ENCODE measurements at places on chromosomes 3 and 15.

- DNase-seq: no peak
These were observed 8.7 kb downstream of the FOXL2 start for GRCh38 chr3:138938056-138938876.

DNA sequence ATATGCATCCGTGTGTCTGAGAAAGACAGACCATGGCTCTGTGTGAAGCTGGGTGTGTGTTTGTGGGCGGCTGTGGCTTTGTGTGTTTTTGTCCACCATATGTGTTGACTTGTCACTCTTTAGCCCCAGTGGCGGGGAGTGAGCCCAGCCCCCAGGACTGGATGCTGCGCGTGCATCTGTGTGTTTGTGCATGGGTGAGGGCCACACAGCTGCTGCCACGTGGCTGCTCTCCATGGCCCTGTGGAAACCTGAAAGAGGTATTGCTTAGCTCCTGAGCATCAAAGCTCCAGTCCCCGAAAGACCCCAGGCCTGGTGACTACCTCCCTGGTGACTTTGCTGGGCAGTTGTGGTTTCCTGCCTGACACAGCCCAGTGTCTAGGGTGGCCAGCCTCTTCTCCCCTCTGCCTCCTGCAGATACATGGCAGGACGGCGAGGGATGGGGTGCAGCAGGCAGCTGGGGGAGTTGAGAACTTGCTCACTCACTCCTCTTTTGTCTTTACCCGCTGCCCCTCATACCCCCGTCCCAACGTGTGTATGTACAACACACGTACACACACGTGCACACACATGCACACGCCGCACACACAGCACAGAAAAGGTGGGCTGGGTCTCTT, 6.5 kb downstream of the EPHB3 start:
- no peak for DNase-seq

DNA sequence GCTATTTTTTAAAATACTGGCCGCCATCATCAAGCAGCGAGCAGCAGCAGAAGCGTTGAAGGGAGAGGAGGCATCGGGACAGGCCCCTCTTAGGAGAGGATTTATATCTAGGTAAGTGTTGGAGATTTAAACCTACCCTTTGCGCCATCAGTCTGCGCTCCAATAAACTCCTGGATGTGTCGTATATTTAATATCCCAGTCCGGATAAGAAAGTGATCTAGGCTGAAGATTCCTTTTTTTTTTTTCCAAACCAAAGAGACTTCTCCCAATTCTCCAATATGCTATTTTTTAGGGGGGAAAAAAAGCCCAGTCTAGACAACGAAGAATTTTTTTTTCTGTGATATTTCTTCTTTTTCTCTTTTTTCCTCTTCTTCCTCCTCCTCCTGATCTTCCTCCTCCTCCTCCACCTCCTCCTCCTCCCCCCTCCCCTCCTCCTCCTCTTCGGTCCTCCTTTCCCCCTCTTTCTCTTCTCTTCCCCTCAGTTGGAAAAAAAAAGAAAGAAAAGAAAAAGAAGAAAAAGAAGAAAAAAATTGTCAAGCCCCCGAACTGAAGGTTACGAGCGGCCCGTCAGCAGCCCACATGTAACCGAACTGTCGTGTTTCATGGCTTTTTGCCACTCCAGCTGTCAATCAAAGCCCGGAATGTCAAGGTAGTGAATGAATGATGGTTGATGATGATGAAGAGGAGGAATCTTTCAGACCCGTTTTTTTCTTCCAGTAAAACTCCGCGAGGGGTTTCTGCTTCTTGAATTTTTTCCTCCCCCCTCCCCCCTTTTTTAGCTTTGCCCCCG, 835 bp downstream of the MEIS2 start:
- peak; percentile 41 for DNase-seq

GRCh38 chr15:74525945-74526344, 15.1 kb upstream of the ARID3B start:
- peak; percentile 95 for DNase-seq

GRCh38 chr15:65060641-65061397, 7.0 kb downstream of the RASL12 start:
- no peak for DNase-seq

- DNase-seq: no peak
These were observed 19.5 kb upstream of the ZBTB38 start for GRCh38 chr3:141348837-141349236.

- DNase-seq: no peak
These were observed 46.9 kb downstream of the RLBP1 start for GRCh38 chr15:89174476-89174875.

- DNase-seq: peak; percentile 35
These were observed 93.7 kb upstream of the MBNL1 start for GRCh38 chr3:152174876-152175527.

DNA sequence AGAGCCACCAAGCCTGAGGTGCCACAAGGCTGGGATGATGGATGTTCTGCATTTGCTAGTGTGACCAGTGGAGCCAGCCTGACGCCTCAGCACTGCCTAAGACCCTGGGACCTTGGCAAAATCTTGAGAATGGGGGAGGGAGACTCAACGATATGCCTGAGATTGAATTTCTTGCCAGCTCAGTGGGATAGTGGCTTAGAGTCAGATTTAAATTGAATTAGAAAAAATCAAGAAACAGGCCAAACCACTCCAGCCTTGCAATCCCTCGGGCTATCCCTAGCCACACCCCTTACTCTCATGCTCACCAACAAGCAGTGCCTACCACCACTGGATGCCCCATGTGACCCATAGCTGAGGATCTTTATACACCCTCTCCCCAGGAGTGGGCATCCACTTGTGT, 18.7 kb upstream of the PDE8A start:
- DNase-seq: no peak

GRCh38 chr3:31142139-31142538, 247.7 kb upstream of the GADL1 start:
- DNase-seq: no peak

DNA sequence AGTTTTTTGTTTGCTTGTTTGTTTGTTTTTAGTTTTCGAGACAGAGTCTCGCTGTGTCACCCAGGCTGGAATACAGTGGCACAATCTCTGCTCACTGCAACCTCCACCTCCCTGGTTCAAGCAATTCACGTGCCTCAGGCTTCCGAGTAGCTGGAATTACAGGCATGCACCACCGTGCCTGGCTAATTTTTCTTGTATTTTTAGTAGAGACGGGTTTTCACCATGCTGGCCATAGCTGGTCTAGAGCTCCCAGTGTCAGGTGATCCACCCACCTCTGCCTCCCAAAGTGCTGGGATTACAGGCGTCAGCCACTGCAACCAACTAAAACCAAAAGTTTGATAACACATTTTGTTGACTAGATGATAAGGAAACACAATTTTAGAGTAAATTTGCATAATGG, 372.7 kb downstream of the FGF12 start:
- no peak for DNase-seq

DNA sequence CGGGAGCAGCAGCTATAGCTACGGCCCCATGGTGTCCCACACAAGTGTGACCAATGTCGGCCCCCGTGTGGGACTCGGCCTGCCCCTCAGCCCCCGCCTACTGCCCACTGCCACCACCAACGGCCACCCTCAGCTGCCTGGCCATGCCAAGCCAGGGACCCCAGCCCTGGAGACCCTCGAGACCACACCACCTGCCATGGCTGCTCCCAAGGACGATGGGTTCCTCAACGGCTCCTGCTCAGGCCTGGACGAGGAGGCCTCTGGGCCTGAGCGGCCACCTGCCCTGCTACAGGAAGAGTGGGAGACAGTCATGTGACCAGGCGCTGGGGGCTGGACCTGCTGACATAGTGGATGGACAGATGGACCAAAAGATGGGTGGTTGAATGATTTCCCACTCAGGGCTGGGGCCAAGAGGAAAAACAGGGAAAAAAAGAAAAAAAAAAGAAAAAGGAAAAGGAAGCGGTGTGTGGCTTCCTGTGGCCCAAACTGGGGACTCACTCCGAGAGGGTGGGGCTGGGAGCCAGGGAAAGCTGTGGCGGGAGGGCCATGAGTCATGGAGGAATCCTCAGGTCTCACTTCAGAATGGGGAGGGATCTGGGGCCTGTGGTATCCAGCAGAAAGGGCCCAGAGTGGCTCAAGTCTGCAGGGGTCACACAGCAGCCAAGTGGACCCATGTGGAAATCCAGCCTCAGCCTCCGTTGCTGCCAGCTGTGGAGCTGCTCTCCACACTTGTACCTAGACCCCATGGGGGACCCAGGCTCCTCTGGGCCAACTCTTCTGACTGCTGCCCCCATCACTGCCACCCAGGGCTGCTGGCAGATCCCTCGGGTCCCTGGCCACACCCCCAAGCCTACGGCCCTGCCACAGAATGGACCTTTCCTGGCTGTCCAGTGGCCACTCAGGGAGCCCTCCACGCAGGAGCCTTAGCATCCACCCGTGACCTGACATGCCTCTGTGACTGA, 26.1 kb downstream of the PTH1R start:
- peak; percentile 82 for DNase-seq

DNA sequence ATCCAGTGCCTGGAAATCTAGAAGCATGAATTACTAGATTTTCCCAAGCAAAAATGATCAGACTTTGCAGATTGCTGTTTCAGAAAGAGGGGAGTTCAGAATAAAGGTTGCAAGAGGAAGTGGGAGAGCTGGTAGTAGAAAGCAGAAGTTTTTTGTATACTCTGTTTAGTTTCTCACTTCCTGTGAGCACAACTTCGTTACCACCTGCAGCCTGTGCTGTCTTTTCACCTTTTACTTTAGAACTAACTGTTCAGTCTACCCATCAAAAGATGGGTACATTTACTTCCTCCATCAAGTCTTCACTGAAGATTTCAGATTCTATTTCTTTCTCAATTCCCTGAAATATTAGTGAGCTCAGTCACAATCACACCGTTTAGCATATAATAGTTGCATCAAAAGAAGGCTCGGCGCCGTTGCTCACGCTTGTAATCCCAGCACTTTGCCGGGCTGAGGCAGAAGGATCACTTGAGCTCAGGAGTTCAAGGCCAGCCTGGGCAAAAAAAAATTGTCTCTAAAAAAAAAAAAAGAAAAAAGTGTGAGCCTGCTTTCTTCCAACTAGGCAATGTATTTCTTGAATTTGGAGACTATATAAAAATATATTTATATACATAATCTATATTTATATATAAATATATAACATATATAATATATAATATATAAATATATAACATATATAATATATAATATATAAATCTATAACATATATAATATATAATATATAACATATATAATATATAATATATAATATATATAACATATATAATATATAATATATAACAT, 1.8 kb upstream of the CEP97 start:
- no peak for DNase-seq

DNA sequence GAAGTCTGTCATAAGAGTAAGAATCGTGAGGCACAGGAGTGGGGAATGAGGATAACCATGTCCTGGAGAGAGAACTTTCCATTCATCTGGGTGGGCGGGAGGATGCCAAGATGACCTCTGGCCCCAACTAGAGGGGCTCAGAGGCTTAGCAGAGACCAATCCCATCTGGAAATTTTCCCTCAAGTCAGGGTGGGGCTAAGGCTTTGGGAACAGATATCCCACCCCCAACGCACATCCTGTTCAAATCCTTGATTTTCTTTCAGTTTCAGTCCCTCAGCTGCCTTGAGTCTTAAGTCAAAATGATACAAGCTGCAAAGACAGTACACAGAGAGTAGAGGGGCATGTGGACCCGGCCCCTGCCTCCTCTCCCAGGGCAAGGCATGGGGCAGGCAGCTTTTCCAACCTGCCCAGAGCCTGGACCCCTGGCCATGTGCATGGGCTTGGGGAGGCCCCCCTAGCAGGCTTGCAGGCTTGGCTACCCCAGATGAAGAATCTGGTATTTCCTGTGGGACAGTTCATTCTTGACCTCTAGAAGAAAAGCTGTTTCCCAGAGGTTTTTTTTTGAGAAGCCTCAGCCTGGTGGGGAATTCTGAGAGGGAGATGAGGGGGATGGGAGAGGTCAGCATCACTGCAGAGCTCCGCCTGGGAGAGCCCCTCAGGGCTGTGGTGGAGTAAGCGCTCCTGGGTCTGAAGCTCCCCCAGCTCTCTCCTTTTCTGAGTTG, 109.7 kb upstream of the HACD2 start:
- DNase-seq: no peak

DNA sequence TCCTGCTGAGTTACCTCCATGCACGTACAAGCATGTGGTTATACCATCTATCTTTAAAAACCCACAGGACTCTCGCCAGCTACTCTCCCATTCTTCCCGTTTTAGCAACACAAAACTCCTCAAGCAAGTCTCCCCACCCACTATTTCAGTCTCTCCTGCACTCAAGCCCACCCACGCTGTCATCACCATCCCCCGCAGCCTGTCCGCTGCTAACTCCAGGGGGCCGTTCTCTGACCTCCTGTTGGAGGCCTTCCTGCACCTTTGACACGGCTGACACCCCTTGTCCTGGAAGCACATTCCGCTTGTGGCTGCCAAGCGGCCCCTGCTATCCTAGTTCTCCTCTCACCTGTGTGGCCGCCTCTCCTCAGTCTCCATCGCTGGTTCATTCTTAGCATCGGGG, 7.5 kb upstream of the PCSK6 start:
- no peak for DNase-seq

DNA sequence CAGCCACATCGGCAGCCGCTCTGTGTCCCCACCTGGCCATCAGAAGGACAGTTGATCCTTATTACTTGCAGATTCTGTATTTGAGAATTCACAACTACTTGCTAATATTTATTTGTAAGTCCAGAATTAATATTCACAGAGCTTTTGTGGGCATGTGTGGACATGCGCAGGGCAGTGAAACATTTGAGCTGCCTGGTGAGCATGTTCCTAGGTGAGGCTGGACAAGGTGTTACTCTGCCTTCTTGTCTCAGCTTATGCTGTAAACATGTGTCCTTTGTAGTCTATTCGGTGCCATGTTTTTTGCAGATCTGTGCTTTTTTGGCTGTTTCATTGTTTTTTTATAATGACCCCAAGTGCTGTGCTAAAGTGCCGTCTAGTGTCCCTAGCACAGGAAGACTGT, 15.6 kb downstream of the FAH start:
- no peak for DNase-seq

- DNase-seq: no peak
These were observed 5.1 kb downstream of the CCR5 start for GRCh38 chr3:46375814-46376213.
